Islet precursor cell (in vitro differentiated cells): ENCODE measurements at places on chromosomes 3 and 15.

DNA sequence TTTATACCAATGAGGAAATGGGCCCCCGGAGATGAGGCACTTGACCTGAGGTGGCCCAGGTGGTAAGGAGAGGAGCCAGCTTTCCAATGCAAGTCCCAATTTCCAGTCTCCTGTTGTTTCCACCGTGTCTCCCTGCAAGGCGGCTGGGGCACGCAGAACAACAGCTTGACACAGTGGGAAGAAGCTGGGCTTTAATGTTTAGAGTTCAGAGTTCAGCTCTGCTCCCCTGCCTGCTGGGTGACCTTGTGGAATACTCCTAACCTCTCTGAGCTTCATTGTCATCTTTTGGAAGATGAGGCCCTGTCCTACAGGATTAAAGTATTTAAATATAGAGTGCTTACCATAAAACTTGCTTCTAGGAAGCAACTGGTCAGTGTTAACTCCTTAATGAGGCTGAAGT, 80.3 kb downstream of the SMAD3 start:
- no peak for DNase-seq

- peak; percentile 75 for DNase-seq
These were observed 59.1 kb downstream of the TRIM42 start for GRCh38 chr3:140736863-140737460.

GRCh38 chr15:77342807-77343206, 77.1 kb downstream of the PEAK1 start:
- no peak for DNase-seq

- DNase-seq = peak; percentile 65
These were observed 1.7 kb upstream of the TGM5 start for GRCh38 chr15:43268111-43269105.

DNA sequence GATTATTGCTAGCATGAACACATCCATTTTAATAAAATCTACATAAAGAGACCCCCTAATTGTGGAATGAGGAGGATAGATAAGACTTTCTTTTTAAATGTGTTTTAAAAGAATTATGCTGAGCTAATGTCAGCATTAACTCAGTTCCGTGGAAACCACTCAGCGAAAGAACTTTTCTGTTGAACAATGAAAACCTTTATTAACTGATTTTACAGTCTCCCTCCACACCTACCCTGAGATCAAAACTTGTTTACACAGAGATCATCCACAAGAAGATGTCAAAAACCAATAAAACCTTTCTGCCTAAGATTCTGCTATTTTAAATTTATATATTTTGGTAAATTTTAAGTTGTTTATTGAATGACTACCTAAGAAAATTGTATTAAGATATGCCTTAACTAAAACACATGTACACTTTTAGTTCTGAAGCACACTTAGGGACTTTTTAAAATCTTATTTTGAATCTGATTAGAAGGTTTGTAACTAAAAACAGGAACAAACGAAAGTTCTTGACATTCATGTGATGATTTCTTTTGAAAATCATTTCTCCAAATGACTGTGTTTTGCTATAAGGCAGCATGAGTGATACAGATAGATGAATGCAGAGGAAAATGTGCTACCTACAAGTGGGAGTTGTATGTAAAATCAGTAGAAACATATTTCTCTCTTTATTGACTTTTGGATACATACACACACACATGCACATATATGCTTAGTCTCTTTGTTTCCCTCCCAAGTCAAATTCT, 369.0 kb downstream of the UNC13C start:
- no peak for DNase-seq

GRCh38 chr3:157531771-157532170, 28.6 kb upstream of the VEPH1 start:
- no peak for DNase-seq
